NCI-H460 (cell line): ENCODE measurements at places on chromosomes 5 and 9. TPM values are rescaled to one million over a fixed set of nuclear protein-coding genes. Genes with fewer than 3 reads are reported as not detected.

DNA sequence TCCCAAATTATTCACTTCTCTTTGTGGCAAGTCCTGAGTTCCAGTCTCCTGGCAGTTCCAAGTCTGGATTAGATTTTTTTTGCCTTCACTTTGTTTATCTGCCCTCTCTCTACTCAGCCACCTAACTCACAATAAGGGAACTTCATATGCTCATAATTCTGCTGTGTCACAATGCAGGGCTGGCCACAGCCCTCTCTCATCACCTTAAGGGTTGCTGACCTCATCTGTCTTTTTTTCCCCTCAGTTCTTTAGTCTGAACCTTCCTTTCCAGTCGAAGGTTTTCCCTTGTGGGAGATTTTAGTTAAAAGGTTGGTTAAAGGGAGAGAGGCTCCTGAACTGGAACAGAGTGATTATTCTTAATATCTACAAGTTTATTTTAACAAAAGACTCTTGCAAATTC is 4.1 kb downstream of the BAG1 start:
- DNase-seq = no peak

DNA sequence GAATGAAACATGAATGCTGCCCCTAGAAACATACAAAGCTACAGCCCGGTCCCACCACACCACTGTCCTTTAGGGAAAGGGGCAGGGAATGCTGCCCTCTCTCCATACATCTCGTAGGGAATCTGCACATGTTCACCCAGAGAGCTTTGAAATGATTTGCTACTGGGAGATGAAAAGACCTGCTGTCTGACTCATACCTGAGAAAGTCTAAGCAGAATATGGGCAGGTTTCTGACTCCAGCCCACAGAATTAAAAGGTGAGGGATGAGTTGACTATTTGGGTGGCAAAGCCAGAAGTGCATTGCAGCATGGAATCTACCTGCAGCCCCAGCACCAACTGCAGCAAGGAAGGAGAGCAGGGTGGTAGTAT is 297.9 kb downstream of the TLE1 start:
- no peak for DNase-seq

DNA sequence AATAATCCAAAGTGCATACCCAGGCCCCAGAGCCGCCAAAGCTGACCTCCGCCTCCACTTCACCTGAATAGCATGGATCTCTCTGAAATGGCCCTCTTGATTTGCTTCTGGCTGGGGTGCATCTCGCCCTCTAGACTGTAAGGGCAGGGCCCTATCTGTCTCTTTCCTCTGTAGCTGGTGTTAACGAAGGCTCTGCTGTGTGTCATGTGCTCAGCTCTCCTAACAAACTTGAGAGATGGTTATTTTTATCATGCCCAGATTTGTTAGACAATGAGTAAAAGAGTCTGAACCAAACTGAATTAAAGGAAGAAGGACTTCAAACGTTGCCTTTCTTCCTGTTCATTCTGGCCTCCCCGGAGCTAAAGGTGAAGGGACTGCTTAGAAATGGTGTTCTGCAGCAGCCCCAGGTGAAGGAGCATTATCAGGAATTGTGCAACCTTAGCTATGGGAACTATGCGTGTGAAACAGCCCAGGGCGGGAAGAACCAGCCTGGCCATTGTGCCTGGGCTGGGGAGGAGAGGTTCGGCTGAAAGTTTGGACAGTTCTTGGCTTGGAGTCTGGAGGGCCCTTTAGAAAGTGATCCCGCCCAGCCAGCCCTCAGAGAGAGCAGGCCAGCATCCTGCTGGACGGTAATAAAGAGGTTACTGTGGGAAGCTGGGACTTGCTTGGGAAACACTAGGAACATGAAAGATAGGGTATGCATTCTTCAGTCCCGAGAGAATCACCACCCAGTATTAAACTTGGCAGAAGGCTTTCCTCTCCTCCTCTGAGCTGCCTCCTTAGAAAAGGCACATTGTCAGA is 73.5 kb downstream of the WWC1 start:
- no peak for DNase-seq

DNA sequence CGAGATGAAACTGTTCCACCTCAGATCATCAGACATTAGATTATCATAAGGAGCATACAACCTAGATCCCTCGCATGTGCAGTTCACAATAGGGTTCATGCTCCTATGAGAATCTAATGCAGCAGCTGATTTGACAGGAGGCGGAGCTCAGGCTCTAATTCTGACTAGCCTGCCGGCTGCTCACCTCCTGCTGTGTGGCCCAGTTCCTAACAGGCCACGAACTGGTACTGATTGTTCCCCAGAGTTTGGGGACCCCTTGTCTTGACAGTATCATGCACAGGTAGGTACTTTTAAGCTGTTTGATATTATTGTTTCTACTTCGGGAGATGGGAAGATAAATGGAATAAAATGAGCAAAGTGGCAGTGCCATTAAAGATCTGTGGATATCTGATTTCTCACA is 66.9 kb downstream of the ZCCHC7 start:
- DNase-seq = no peak

- DNase-seq = no peak
Observed at GRCh38 chr9:22079873-22080341, 70.8 kb upstream of the CDKN2B start.

- no peak for DNase-seq
Observed at GRCh38 chr5:180602481-180603075, 11.3 kb upstream of the SCGB3A1 start.

- DNase-seq = no peak
Observed at GRCh38 chr5:154352960-154353548, 92.7 kb upstream of the SAP30L start.

DNA sequence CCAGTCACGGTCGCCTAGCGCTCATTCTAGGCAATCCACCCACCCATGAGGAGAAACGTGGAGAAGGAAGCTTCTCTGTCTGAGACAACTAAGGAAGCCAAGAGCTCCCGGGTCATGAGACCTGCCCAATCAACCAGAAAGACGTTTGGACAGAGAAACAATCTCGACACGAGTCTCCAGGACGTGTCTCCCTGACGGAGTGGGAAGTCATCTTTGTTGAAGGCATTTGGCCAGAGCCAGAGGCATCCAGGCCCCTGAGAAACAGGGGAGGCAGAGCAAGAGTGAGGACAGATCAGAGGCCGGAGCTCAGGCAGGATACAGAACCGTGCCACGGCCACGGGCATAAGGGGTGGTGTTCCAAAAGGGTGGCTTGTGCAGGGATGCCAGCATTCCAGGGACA is 479.0 kb downstream of the SPATA31A7 start:
- DNase-seq = no peak

- DNase-seq = peak; percentile 24
Observed at GRCh38 chr5:53942724-53943123, 367.6 kb downstream of the ARL15 start.

GRCh38 chr5:176646049-176646706 is 1.1 kb upstream of the TSPAN17 start:
- no peak for DNase-seq

DNA sequence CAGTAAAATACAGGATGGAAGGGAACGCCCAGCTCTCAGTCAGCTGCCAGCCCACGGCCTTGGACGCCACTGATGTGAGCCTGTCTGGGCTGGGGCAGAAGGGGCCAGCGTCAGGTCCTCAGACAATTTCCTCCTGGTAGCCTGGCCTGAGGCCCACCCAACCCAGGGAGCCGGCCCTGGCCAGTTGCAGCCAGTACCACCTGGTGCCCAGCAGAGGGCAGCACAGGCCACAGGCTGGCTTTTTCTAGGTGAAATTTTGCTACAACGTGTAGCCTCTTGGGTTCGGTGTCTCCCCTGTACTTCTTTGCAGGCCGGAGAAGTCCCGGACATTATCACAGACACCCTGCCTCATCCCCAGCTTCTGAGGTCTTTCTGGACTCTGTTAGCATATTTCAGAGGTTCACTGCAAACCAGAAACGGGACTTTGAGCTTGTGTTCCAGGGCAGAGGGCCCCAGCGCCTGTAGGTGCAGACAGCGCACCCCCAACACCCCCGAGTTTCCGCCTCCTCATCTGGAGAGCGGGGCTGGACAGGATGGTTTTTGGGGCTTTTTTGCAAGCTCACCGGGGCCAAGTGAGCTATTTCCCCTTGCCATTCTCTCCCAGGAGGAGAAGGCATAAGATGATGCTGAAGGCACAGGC is 45.9 kb upstream of the KCNMB1 start:
- DNase-seq = peak; percentile 37

GRCh38 chr5:146419696-146420095 is 27.4 kb upstream of the TCERG1 start:
- no peak for DNase-seq

GRCh38 chr5:1673042-1673677 is 126.5 kb downstream of the MRPL36 start:
- no peak for DNase-seq

GRCh38 chr5:173246135-173246495 is 11.1 kb upstream of the NKX2-5 start:
- DNase-seq = no peak

DNA sequence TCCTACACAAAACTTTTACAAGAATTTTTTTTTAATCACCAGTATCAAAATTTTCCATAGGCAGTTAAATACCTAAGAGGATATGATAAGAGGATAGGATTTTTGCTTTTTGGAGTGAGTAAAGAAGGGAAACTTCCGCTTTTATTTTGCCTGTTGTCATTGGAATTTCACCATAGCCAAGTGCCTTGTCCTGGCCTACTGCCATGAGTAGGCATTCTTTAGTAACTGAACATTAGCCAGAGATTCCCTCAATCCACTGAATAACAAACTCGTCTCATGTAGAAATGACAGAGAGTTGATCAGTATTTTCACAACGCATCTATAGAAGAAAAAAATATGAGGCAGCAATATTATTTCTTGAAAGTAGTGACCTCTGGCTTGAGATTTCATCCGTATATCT is 289.6 kb upstream of the ADAMTSL1 start:
- no peak for DNase-seq

DNA sequence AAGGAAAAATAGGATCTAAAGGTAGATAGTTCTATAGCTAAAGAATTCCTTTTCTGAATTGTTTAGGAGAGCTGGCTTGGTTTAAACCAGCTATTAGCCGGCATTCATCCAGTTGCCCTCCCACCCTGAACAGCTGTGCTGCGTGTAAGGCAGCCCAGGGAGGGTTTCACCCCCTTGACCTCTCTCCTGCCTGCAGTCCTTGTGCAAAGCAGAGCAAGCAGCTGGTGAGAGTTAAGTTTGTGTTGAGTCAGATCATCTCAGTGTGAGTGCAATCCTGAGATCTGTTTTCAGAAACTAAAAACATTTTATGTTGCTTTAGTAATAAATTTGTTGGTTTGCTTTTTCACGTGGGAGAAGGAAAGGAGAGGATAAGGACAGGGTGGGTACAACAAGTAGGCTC is 13.0 kb downstream of the SLC25A25 start:
- no peak for DNase-seq

- DNase-seq = no peak
Observed at GRCh38 chr5:31688515-31689092, 49.7 kb downstream of the PDZD2 start.

DNA sequence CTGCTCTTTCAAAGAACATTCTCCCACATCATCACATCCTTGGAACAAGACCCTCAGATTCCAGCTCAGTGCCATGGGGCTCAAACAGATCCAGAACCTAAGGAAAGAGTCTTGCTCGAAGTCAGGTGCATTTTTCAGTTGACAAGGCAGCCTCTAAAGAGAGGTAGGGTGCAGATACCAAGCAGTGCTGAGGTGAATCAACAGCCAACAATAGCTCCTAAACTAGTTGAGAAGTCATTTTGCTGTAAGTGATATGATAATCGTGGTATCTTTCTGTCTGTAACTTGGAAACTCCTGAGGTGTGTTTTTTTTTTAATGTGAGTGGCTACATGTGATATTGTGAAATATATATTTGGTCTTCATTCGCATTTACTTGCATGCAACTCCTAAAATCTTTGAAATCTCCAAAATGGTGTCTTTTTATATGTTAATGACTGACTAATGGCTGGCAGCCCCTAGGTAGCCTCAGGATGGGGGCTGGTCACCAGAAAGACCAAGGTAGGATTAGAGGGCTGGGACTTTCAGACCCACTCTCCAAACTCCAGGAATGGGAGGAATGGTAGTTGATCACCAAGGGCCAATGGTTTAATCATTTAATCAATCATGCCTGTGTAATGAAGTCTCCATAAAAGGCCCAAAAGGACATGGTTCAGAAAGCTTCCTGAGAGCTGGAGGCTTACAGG is 96.6 kb downstream of the SERINC5 start:
- DNase-seq = no peak

Gene SLC25A2
- total RNA-seq = not detected in 2 replicates

Gene PCDHAC1
- total RNA-seq = 0.92 and 1.1 TPM in 2 replicates

Gene QRFP
- total RNA-seq = not detected in 2 replicates

Gene SPINK1
- total RNA-seq = not detected in 2 replicates

Gene CA9
- 10.1 and 13.7 TPM in 2 replicates for total RNA-seq

Gene IRX2
- 30.6 and 33.9 TPM in 2 replicates for total RNA-seq

Gene FOXD4
- total RNA-seq = 0.14 and 0.30 TPM in 2 replicates

Gene SPARC
- total RNA-seq = 0.29 and 0.45 TPM in 2 replicates

Gene CDX1
- total RNA-seq = not detected in 2 replicates

Gene TNFSF15
- total RNA-seq = not detected in 2 replicates

Gene CD72
- total RNA-seq = not detected in 2 replicates

Gene FCN1
- not detected in 2 replicates for total RNA-seq

Gene GRK6
- total RNA-seq = 37.8 and 38.3 TPM in 2 replicates

Gene OSTF1
- 15.7 and 19.3 TPM in 2 replicates for total RNA-seq

Gene PDE8B
- 1.5 and 1.9 TPM in 2 replicates for total RNA-seq

Gene PCDHGB4
- 5.5 and 5.6 TPM in 2 replicates for total RNA-seq

Gene F2RL2
- total RNA-seq = 37.5 and 41.5 TPM in 2 replicates

Gene RASGRF2
- total RNA-seq = 0.37 and 1.2 TPM in 2 replicates

Gene NSG2
- 0.10 TPM in 1 of 2 replicates, not detected in the other for total RNA-seq

Gene GHR
- total RNA-seq = 0.43 and 0.47 TPM in 2 replicates
